MM.1S (cell line): ENCODE measurements at places on chromosomes 4 and X.

DNA sequence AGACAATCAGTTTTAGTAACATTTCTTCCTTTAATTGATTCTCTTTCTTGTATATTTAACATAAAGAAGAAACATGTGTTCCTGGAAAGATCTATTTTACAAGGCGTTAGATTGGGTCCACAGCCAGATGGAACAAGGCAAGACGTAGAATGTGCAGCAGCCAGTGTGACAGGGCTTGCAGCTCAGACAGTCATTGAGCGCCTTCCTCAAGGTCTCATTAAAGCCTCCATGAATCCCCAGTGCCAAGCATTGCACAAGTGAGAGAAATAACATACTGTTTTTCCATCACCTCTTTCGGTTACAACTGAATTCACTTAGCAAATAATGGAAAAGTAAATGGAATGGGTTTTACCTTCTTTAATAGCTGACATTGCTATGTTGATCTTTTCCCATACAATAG lies 292.5 kb downstream of the USP46 start:
- DNase-seq, result no peak

DNA sequence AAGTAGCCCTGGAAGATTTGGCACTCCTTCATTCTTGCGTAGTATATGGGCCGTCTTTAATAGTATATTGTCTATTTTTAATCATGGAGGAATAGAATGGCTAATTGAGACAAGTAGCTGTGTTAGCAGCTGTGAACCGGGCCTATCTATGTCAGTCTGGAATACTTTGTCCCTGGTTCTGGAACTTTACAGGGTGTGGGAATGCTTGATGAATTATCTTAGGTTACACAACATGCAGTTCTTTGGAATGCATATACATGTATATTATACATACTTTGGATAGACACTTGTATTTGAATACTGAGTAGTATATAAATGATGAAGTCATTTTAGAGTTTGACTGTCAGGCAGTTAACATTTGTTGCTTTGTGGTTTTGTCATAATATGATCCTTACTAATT lies 37.4 kb downstream of the PDLIM5 start:
- no peak for DNase-seq

GRCh38 chr4:14177987-14178386 lies 550.5 kb upstream of the BOD1L1 start:
- peak; percentile 88 for DNase-seq

DNA sequence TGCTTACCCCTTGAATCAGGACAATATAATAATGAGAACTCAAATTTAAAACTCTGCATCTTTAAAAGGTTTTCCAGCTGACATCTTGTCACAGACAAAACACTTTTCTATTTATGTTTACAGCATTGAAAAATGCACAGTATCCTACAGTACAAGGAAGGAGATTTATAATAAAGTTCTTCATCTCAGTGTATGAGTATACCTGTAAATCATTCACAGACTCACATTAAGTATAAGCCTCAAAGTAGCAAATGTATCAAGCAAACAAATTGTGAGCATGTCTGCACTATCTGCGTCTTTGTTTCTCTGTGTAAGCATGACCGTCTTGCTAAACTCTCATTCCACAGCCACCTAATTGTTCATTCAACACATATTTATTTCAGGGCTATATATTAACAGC lies 52.8 kb downstream of the PPP1R2C start:
- no peak for DNase-seq

- DNase-seq, result no peak
Observed at GRCh38 chr4:15031197-15031596, 28.9 kb downstream of the CPEB2 start.

- DNase-seq, result no peak
Observed at GRCh38 chrX:100478714-100479306, 68.7 kb upstream of the PCDH19 start.

DNA sequence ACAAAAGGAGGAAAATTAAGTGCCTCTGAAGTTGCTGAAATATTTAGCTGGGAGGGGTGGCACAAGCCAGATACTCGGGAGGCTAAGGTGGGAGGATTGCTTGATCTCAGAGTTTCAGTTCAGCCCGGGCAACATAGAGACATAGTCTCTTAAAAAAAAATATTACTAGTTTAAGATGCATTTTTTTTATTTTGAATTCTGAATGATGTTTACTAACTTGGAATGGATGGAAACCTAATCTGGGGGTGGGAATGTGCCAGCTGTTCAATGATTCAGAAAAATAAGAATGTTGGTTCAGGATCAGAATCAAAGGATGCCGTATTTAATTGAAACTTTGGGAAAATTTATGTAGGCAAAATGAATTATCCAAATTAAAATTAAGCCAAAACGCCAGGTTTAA lies 167.2 kb upstream of the ANK2 start:
- DNase-seq, result no peak

DNA sequence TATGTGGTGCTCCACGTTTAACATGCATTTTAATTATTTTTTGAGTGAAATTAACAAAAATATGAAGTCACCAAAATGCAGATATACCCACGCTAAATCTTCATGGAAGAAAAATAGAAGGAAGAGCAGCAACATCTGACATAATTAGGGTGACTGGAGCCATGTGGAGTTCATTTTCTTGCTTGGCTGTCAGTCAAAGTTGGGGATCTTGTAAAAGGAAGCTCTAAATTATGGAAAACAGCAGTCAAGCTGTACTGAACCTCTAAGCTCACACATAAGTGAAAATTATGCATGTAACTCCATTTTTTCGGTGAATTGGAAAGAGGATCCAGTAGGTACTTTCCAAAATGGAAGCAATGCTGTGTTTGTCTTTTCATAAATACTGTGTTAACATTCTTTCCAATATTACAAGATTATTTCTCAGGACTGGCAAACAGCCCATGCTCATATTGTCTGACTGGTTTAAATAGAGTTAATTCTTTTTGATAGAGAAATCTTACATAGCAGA lies 9.7 kb upstream of the PDGFC start:
- no peak for DNase-seq

GRCh38 chr4:20255823-20256222 lies 4.1 kb downstream of the SLIT2 start:
- no peak for DNase-seq

GRCh38 chrX:148310426-148311165 lies 189.8 kb upstream of the AFF2 start:
- peak; percentile 75 for DNase-seq

GRCh38 chrX:14591976-14592375 lies 62.6 kb downstream of the GLRA2 start:
- DNase-seq, result no peak

GRCh38 chr4:74159143-74159709 lies 1.3 kb downstream of the MTHFD2L start:
- DNase-seq, result no peak

DNA sequence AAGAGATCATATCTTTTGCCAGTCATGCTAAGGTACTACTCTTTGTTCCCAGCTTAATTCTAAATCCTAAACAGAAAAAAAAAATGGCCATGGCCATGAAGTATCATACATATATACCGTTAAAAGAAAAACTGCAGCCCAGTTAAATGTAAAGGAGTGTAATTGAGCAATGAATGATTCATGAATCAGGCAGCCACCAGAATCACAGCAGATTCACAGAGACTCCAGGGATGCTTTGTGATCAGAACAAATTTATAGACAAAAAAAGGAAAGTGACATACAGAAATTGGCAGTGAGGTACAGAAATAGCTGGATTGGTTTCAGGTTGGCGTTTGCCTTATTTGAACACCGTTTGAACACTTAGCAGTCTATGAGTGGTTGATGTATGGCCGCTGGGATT lies 42.1 kb upstream of the PDGFC start:
- no peak for DNase-seq

DNA sequence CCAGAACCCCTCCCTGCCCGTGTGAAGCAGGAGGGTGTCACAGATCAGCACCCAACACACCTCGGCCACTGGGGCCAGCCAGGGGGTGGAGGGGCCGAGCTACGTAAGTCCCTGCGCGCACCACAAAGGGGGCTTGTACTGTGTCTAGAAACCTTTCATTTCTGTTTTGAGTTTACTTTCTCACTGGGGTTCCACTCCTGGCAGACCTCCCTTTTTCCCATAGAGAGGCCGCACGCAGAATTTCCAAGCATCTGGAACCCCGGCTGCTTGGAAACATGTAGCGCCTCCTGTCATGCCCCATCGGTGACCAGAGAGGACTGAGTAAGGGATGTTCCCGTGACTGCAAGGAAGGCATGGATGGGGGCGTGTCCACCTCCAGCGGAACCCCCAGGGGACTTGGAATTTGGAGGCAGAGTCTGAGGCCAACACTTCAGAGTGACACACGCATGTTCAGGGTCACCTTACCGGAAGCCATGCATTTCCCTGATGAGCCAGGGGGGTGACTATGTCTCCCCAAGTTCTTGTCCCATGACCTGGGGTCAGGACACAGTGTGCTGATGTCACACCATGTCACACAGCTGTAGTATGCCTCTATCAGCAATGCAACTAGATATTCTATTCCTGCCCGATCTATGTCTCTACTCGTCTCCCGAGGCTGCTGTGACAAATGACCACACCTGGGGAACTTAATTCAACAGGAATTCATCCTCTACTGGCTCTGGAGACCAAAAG lies 105.3 kb downstream of the DHRSX start:
- DNase-seq, result no peak

- no peak for DNase-seq
Observed at GRCh38 chr4:108878806-108879205, 116.0 kb upstream of the ETNPPL start.

DNA sequence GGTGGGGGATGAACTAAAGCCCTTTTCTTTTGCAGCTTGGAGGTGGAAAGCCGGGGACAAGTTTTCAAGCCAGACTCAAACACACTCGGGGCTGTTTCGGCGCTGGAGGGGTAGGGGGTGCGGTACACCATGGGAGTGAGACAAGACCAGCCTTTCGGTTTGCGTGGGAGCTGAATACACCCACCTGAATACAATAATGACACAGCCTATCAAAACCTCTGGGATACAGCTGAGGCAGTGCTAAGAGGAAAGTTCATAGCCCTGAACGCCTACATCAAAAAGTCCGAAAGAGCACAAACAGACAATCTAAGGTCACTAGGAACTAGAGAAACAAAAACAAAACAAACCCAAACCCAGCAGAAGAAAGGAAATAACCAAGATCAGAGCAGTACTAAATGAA lies 163.3 kb downstream of the ATRX start:
- no peak for DNase-seq

- no peak for DNase-seq
Observed at GRCh38 chrX:12411831-12412230, 273.6 kb downstream of the FRMPD4 start.

- DNase-seq, result no peak
Observed at GRCh38 chr4:1614502-1614853, 69.6 kb downstream of the FAM53A start.

- DNase-seq, result no peak
Observed at GRCh38 chr4:146477054-146477453, 44.7 kb downstream of the SLC10A7 start.

- DNase-seq, result peak; percentile 69
Observed at GRCh38 chr4:110211007-110211769, 12.8 kb upstream of the ELOVL6 start.

DNA sequence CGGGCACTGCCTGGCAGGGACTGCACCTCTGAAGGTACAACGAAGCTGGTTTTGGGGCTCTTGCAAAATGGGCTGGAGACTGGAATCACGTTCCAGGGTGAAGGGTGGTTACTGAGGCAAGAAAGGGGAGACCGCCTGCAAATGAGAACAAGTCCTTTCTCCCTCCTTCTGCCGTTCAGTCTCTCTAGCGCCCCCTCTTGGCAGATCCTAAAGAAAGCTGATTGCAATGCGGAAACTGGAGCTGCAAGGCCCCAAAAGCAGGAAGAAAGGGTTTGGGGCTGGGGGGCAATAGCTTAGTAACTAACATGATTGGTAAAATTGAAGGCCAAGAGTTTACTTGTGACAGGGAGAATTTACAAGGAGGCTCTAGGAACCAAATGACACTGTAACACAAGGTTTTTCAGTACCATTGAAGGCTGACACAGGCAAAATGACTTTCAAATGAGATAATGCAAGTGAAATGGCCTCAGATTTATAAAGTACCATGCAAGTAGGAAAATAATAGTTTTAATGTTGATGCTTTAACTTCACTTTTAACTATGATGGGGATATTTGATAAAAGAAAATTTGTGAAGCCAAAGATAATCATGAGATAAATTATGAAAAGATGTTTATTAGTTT lies 222.7 kb upstream of the HAND2 start:
- peak; percentile 24 for DNase-seq

DNA sequence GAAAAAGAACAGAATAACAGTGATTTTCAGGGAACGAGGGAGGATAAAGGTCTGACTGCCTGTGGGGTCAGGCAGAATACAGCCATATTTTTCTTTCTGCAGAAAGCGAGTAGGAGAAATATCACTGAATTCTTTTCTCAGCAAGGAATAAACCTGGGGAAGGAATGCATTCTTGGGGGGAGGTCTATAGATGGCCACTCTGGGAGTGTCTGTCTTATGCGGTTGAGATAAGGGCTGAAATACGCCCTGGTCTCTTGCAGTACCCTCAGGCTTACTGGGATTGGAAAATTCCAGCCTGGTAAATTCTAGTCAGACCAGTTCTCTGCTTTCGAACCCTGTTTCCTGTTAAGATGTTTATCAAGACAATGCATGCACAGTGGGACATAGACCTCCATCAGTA lies 26.3 kb downstream of the CNGA1 start:
- no peak for DNase-seq

DNA sequence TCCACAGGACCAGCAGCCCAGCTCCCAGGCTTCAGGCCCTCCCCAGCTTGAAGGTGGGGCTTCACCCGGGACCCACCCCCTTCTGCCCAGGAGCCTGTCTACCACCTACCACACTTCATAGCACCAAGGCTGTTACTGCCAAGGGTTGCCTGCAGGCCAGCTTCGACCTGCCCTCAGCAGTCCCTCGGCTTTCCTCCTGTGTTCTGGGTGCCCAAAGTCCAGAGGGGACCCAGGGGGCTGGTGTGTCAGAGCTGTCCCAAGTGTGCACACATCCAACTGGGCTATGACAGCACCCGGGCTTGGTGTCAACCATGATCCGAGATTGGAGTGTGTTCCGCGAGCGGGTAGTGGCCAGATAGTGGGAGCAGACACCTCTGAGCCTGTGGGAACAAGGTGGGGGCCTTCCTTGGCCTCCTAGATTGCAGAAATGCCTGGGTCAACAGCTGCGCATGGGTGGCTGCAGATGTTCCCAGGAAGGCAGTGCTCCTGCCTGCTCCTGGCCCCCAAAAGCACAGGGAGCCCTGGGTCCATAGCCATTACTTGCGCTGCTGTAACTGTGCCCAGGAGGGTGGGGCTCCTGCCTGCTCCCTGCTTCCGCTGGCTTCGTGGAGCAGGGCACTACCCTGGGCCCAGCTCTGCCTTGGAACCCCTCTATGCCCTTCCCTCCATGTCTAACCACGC lies 16.8 kb downstream of the SULT1B1 start:
- no peak for DNase-seq

GRCh38 chr4:189049682-189050081 lies 891.0 kb upstream of the FRG1 start:
- no peak for DNase-seq

DNA sequence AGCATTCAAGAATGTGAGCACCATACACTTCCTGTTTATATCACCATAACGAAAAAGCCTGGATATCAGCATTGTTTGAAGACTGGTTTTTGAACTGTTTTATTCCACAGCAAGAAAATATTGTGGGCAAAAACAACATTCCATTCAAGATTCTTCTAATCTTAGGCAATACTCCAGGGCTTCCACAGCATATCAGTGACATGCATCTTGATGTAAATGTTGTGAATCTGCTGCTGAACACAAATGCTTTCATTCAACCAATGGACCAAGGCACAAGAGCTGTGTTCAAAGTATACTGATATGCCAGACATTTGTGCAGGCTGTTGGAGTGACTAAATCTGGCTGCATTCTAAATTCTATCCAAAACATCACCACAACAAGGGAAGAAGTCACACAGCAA lies 260.1 kb upstream of the ETNPPL start:
- no peak for DNase-seq
